ENCODE measurements at places on chromosomes 13 and 19. TPM values are rescaled to one million over a fixed set of nuclear protein-coding genes. Genes with fewer than 3 reads are reported as not detected.

The CDC42EP5 gene
- total RNA-seq: 17.2 TPM

The SMIM24 gene
- total RNA-seq: not detected

The ZNF154 gene
- 8.7 TPM for total RNA-seq

The PLPPR3 gene
- not detected for total RNA-seq

The MYO16 gene
- 1.3 TPM for total RNA-seq

The KLK13 gene
- total RNA-seq: not detected

The SERP2 gene
- 6.0 TPM for total RNA-seq

The GNG7 gene
- 18.8 TPM for total RNA-seq

The POU4F1 gene
- not detected for total RNA-seq

The ZIC5 gene
- not detected for total RNA-seq

The RASIP1 gene
- 23.7 TPM for total RNA-seq

The PGLYRP1 gene
- not detected for total RNA-seq

The SYCN gene
- total RNA-seq: not detected
